ENCODE measurements at places on chromosomes 16 and 17.
A peak's percentile ranks its signal among the peaks of the same experiment; 100 is the strongest.

GRCh38 chr17:80485846-80486245 is 9.4 kb upstream of the NPTX1 start:
- no peak for DNase-seq

DNA sequence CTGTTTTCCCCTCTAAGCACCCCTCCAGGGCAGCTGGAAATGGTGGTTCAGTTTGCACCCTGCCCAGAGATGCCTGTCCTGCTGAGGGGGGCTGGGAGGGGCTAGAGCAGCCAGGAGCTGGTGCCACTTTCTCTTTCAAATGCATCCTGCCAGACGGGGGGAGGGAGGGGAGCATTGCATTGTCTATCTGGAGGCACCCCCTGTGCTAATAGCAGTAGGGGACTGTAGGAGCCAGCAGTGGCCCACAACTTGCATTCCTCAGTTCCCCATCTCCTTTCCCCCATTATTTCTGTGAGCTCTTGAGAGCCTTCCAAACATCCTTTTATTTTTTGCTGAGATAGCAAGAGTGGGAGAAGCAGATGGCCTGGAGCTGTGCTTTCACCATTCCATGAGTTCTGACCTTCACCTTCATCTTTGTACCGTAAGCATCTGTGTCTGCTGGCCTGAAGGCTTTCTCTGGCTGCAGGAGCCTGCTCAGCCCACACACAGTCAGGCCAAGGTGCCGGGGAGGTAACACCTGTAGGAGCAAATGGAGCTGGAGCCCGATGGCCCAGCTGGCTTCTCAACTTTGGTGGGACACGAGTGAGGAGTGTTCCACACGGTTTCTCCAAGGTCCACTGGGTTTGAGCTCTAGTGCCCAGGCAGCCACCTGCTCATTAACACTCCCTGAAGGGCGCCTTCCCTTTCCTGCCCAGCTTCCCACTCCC is 5.2 kb downstream of the WFDC1 start:
- DNase-seq: no peak

- no peak for DNase-seq
Measured at GRCh38 chr16:3007059-3007956, 5.4 kb upstream of the CLDN9 start.

DNA sequence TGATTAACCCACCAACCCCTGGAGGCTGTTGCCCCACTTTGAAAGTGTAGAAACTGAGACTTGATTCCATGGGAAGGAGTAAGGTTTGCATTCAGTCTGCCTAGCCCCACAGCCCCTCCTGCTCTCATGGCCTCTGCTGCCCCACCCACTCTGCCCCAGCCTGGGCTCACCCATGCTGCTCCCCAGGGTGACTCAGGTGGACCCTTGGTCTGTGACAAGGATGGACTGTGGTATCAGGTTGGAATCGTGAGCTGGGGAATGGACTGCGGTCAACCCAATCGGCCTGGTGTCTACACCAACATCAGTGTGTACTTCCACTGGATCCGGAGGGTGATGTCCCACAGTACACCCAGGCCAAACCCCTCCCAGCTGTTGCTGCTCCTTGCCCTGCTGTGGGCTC is 6.5 kb downstream of the PRSS41 start:
- no peak for DNase-seq

DNA sequence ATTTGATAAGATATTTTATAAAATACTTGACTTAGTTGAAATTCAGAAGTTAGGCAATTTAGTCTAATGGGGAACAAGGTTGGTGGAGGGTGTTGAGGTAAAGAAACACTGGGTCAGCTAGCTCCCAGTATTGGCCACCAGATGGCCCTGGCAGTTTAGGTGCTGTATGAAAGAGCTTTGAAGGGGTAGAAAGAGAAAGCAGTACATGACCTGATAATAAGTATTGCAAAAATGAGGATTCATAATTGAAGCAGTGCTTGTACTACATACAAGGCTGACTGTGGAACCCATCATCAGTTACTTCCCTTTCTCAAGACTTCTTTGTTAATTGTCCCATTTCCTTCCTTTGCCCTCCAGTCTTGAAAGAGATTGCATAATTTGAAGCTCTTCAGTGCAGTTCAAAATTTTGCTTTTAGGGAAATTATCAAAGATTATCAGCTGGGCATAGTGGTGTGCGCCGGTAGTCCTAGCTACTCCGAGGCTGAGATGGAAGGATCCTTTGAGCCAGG is 29.4 kb downstream of the TANC2 start:
- peak; percentile 89 for DNase-seq

GRCh38 chr16:71903608-71904007 is 8.3 kb downstream of the IST1 start:
- DNase-seq: no peak

DNA sequence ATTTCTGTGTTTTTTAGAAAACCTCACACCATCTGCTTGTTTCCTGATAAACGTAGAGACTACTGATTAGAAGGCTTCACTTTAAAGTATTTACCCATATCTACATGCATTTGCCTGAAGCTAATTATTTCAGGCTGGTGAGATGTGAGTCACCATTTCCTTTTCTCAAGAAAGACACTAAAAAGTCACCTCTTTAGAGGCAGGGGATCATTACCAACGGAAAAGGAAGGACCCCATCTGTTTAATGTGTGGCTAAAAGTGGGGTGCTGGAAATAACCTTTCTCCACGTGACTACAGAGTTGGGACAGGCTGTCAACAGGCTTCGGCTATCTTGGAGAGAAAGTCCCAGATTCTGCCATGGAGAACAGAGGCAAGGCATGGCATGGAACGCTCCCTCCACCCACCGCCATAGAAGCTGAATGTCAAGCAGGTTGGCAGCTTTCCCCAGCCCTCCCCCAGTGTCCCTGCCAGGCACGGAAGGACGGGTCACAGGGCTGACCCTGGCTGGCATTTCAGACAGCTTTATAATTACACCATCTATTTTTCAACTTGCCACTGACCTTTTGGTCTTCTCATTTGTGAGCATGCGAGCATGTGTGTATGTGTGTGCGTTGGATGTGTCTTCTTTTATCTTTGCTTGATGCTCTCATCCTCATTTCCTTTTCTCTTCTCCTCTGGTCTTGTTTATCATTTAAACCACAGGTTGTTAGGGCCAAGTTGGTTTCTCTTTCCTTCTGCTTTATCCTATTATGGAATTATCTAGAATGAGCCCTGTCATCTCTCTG is 157.0 kb downstream of the CPPED1 start:
- DNase-seq: no peak

GRCh38 chr17:12644623-12645022 is 21.1 kb upstream of the MYOCD start:
- no peak for DNase-seq

DNA sequence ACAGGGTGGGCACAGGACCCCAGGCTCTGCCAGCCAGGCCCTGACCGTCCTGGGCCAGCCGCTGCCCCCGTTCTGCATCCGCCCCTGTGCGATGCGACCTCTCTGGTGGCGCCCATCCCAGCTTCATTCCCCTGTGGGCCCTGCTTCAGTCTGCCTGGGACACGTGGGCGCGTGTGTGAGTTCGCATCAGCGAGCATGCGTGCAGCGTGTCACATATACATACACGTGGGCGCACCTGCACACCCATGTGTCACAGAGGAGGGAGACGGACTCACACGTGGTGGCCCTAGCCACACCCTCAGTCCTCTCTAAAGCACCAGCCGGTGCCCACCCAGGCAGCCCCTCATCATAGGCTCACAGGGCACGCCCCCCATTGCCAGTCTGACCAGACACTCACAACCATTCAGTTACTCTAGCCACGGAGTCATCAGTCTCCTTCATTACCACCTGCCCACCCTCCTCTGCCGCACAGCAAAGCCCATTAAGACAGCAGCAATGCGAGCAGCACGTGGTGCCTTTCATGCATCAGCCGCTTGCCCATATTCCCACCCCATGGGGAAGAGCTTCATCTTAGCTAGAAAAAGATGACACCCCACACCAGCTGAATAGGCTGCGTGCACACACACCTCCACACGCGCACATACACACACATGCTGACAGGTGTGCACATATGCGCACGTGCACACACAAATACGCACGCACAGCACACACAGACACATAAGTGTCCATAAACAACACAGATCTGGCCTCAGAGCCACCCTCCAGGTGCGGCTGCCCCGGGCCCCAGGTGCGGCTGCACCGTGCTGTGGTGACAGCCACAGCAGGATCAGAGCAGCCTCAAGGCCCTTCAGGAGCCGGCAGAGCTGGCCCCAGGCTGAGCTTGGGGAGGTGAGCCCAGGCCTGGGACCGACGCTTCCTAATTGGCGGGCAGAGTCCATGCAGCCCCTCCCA is 9.5 kb upstream of the CDH15 start:
- no peak for DNase-seq

DNA sequence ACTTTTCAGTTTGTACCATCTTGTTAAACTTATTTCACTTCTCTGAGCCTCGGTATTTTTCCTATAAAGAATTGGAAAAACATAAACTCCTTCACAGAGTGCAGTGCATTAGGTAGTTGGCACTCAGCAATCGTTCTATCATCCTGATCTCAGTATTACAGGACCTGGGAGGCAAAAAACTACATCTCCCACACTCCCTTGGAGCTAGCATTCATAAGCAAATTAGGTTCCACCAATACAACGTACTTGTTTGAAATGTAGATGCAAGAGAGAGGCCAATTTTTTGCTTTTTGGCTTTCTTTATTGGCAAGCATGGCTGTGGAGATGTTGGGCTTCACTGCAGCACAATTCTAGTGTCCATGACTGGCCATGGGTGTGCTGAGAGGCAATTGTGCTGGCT is 285.2 kb downstream of the CA10 start:
- DNase-seq: no peak

GRCh38 chr17:64024781-64025731 is 4.6 kb upstream of the ICAM2 start:
- no peak for DNase-seq

DNA sequence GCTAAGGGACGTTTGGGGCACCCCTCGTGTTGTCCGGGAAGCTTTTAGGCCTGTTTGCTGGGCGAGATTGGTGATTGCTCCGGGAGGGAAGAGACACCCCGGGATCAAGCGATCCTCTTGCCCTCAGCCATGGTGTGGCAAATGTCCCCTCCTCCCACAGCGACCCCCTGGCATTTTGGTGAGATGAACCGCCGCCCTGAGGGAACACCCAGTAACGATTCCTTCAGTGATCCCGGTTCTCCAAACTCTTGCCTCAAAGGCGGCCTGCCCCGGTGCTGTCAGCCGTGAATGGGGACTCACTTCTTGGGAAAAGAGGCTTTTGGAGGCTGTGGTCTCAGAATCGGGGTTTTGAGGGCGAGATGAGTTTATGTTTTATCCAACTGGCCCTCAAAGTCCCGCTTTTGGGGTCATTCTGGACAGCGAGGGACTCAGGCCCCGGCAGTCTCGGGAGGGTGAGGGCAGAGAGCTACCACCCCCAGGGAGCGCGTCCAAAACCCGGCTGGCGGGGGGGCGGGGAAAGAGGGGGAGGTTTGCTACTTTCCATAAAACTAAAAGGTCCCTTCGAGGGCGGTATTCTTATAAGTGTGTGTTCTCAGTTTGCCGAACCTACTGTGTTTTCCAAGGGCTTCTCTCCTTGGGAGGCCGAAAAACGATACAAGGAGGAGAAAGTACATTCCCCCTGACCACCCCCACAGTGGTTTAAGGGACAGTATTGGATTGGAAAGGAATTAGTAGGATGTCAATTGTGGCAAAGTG is 232.7 kb downstream of the MRTFB start:
- no peak for DNase-seq

- DNase-seq: no peak
Measured at GRCh38 chr16:61763013-61763412, 273.2 kb downstream of the CDH8 start.

DNA sequence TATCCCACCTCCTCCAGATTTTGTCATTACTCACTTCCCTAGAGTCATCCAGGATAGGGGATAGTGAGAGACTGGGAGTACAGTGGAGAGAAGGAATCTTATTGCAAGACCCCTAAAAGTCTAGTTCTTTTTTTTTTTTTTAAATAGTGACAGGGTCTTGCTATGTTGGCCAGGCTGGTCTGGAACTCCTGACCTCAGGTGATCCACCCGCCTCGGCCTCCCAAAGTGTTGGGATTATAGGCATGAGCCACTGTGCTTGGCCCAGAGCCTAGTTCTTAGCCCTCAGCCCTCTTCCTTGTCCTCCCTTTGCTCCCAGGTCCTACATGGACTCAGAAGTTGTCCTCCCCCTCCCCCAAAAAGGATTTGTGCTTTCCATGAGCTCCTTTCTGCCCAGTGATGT is 2.7 kb upstream of the CHRNB1 start:
- no peak for DNase-seq

GRCh38 chr17:841313-841712 is 59.2 kb downstream of the MRM3 start:
- DNase-seq: no peak

DNA sequence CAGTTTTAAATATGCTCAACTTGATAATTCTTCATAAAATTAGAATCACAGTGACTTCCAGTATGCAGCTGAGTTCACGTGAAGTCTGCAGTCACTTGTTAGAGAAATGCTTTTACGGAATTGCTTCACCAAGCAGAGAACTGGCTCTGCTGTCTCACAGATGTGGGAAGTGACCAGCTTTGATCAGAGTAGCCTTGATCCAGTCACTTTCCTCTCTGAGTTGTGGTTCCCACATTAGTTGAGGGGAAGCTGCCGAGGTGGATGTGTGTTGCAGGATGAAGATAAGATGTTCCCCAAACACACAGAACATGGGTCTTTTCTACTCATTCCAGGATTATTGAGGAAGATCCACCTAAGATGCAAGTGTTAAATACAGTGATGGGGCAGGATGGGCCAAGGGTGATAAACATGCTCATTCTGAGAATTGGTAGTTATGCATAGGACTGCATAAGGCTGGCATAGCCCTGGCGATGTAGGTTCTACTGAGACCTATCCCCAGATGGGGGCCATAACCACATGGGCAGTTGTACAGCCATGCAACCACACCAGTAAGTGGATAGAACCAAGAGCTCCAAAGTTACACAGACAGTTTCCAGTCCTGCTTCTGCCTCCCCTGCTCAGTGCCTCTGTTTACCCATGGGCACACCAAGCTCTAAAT is 168.9 kb upstream of the MAF start:
- no peak for DNase-seq

- DNase-seq: no peak
Measured at GRCh38 chr17:17034496-17035075, 7.7 kb upstream of the MPRIP start.

GRCh38 chr16:2531696-2532493 is 687 bp upstream of the CEMP1 start:
- DNase-seq: peak; percentile 47

- no peak for DNase-seq
Measured at GRCh38 chr16:50889746-50890145, 147.9 kb downstream of the CYLD start.

GRCh38 chr17:77572065-77572601 is 386.4 kb upstream of the TNRC6C start:
- DNase-seq: no peak

- DNase-seq: no peak
Measured at GRCh38 chr16:13168091-13168572, 266.7 kb downstream of the SHISA9 start.

DNA sequence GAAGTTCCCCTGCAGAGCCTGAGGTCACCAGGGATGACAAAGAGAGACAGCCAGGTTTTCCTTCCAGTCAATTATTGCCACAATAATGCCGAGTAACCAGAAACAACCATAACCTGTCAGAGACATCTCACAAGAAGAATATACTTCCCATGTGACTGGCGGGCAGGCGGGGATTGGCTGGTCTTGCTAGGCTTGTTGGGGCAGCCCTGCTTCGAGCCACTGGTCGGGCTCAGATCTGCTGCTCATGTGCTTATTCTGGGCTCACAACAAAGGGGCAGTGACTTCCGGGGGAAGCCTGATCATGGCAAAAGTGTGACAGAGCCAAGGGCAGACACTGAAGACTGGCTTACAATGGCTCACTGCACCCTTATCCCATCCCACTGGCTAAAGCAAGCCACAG is 48.1 kb upstream of the IRX6 start:
- no peak for DNase-seq

Measured in SIG-M5 (cell line).